Fibroblast of skin of scalp (primary cell): ENCODE measurements at places on chromosomes 12 and 14.

DNA sequence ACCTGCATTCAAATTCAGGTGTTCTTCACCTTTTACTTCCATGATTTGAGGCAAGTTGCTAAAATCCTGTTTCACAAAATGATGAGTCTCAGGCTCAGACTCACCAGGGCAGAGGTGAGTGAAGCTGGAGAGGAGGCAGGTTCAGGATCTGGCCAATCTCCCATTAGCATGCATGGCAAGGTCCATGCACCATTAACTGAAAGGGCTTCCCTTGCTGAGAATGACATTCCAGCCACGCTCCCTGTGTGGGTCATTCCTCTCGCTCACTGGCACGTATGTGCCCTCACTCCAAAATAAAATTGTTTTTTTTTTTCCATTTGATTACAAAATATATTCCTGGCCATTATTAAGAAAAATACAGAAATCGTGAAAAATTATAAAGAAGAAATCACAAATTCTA lies 257.6 kb downstream of the C12orf75 start:
- no peak for DNase-seq

GRCh38 chr12:109295764-109296425 lies 13.2 kb downstream of the FOXN4 start:
- DNase-seq: no peak

- DNase-seq: no peak
These were observed 146.3 kb downstream of the PLCZ1 start for GRCh38 chr12:18591473-18591872.

- DNase-seq: peak; percentile 67
These were observed 4.0 kb downstream of the FBXL14 start for GRCh38 chr12:1590221-1590979.

- peak; percentile 5 for DNase-seq
These were observed 222.6 kb downstream of the ACSS3 start for GRCh38 chr12:81300454-81300853.

GRCh38 chr14:76312821-76313220 lies 63.1 kb upstream of the ESRRB start:
- DNase-seq: no peak

GRCh38 chr12:59314209-59314608 lies 281.6 kb upstream of the SLC16A7 start:
- DNase-seq: no peak

- no peak for DNase-seq
These were observed 4.5 kb upstream of the EEA1 start for GRCh38 chr12:92933606-92934005.

DNA sequence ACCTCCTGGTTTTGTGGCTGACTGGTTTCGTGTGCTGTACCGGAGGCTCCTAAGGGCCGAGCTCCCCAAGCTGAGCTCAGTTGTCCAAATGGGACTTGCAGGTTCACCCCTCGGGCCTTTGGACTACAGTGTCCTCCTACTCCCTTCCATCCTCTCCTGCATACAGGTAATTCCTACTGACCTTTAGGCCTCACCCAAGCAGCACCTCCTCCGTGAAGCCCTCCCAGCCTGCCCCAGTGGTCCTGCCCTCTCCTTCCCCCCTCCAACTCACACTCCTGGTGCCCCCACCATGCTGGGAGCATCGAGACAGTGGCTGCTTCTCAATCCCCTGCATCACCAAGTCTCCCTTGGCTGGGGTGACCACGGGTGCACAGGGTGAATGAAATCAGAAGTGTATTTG lies 27.1 kb upstream of the YY1 start:
- DNase-seq: no peak
